ENCODE measurements at places on chromosomes 3 and 15.

GRCh38 chr15:38002883-38003477, 68.5 kb downstream of the TMCO5A start:
- no peak for DNase-seq

DNA sequence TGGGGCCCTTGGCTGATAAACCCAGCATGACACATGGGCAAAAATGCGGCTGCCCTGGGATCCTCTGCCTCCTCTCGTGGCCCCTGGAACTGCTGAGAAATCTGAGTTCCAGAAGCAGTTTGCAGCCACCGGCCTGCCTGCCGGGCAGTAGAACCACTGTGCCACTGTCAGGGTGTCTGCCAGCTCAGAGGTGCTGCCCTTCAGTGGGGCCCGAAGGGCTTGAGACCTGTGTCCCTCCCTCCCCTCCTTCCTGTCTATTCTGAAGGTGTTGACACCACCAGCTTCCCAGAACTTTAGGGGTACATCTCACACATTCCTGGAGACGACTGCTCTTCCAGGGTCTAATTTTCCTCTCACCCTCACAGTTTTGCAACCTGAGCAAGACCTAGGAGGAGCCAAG, 88.2 kb upstream of the POMGNT2 start:
- no peak for DNase-seq

DNA sequence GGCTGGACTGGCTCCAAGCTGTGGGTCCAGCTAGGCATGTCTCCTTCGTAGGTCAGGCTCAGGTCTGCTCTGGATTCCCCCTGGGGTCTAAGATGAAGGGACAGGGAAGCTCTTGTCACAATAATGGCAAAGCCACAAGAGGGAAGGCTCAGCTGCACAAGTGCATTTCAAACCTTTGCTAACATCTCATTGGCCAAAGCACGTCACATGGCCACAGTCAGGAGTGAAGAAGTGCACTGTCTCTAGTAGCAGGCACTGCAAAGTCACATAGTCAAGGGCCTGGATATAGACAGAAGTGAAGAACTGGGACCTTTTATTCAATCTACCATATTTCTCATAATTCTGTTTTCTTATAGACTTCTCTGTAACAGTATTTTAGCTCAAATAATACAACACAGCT, 20.1 kb downstream of the DLEC1 start:
- no peak for DNase-seq

DNA sequence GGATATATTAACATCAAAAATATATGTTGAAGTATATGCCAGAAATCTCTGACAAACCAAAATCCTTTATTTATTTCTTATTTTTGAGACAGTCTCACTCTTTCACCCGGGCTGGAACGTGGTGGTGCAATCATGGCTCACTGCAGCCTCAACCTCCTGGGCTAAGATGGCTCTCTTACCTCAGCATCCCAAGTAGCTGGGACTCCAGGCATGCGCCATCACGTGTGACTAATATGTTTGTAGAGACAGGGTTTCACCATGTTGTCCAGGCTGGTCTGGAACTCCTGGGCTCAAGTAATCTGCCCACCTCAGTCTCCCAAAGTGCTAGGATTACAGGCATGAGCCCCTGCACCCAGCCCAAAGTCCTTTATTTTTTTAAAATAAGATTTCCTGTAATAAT, 11.9 kb downstream of the FAIM start:
- no peak for DNase-seq

DNA sequence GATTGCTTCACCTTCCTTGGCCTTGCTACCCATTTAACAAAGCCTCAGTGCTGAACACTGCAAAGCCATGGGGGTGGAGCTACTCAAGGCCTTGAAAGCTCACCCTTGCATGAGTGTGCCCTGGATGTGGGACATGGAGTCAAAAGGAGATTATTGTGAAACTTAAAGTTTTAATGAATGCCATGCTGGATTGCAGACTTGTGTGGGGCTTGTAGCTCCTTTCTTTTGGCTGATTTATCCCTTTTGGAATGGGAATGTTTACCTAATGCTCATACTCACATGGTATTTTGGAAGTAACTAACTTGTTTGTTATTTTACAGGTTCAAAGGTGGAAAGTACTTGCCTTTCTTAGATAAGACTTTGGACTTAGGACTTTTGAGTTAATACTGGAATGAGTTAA, 538.5 kb upstream of the NECTIN3 start:
- no peak for DNase-seq

GRCh38 chr3:161744366-161744765, 247.8 kb downstream of the OTOL1 start:
- DNase-seq: no peak

GRCh38 chr15:98805434-98806274, 157.3 kb downstream of the IGF1R start:
- no peak for DNase-seq

DNA sequence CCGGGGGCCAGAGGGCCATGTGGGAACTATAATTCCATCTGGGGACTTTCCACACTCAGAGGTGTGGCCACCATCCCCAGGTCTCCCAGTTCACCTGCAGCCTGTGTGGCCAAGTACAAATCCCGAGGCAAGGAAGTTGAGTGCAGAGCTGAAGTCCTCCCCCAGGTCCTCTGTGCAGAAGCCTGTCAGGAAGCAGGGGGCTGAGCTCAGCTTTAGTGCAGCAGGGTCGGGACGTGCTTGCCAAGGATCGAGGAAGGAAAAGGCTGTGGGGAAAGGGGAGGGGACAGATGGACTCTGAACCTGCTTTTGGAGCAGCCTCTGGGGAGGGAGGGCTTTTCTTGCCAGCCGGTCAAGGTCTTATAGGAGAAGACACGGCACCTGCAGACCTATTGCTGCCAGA, 67.7 kb downstream of the CHRNA7 start:
- no peak for DNase-seq

Data from GM19239 (cell line).